Stimulated activated memory B cell treated with anti-CD40 and anti-IgM and Interleukin-4, amounts not matched to agents 10 μg/mL and 1 μg/mL and 100 μg/mL, for 72 hours (primary cell): ENCODE measurements at places on chromosomes 1 and 21.

GRCh38 chr21:18803624-18804023, 400.0 kb upstream of the TMPRSS15 start:
- no peak for ATAC-seq

- ATAC-seq: no peak
Observed at GRCh38 chr1:104341944-104342343, 592.2 kb downstream of the AMY1C start.

- ATAC-seq: no peak
Observed at GRCh38 chr1:198922638-198923430, 284.0 kb downstream of the PTPRC start.

- peak; percentile 70 for ATAC-seq
Observed at GRCh38 chr1:77950873-77951272, 28.0 kb downstream of the FUBP1 start.

- ATAC-seq: no peak
Observed at GRCh38 chr21:37028570-37028969, 22.1 kb downstream of the RIPPLY3 start.

- no peak for ATAC-seq
Observed at GRCh38 chr1:25082216-25082899, 149.9 kb downstream of the SYF2 start.

GRCh38 chr1:94011709-94012595, 102.7 kb upstream of the GCLM start:
- ATAC-seq: no peak

GRCh38 chr1:66945316-66945715, 20.5 kb downstream of the MIER1 start:
- ATAC-seq: no peak

GRCh38 chr21:29155118-29155932, 24.9 kb downstream of the MAP3K7CL start:
- no peak for ATAC-seq

GRCh38 chr1:193060938-193061337, 1.5 kb downstream of the RO60 start:
- no peak for ATAC-seq

DNA sequence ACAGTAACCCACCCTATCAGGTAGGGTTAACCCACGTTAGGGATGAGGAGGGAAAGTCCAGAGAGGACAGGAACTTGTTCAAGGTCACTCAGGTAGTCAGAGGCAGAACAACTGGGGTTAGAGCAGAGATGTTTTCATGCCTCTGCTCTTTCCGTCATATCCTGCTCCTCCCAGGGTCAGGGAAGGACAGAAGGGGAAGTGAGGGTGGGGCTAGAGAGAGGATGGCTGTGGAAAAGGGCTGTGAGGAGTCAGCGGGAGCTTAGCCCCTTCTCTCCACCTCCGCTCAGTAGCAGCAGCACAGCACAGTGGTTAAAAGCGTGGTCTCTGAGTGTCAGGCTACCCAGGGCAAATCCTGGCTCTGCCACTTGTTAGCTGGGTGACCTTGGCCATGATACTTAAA, 36.5 kb downstream of the DDX20 start:
- ATAC-seq: no peak

DNA sequence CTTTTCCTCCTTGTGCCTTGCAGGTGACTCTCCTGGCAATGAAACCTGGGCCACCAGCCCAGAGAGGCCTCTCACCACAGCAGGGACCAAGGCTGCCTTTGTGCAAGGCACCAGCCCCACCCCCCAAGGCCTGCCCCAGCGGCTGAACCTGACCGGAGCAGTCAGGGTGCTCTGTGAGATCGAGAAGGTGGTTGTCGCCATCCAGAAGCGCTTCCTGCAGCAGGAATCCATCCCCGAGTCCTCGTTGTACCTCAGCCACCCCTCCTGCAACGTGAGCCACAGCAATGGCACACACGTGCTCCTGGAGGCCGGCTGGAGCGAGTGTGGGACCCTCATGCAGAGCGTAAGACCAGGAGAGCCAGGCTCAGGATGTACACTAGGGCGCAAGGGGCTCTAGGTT, 51.7 kb downstream of the UMODL1 start:
- ATAC-seq: no peak

GRCh38 chr1:63148825-63149645, 173.3 kb upstream of the FOXD3 start:
- ATAC-seq: peak; percentile 41

DNA sequence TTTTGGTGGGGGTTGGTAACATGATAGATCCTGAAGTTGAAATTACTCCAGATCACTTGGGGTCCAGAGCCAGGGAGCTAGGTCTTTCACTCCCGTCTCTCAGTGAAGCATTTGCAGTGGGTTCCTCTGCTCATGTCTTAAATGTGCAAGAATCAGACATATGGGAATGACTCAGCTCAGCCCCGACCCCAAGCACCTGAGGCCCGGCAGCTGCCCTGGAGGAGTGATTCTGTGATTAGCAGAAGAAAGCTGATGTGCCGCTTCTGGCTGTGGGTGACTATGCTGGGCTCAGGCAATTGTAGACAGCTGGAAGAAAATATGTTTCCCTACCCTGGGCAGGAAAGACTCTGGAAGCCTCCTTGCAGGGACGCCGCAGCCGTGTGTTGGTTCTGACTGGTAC, 601.7 kb downstream of the NPHP4 start:
- ATAC-seq: no peak

DNA sequence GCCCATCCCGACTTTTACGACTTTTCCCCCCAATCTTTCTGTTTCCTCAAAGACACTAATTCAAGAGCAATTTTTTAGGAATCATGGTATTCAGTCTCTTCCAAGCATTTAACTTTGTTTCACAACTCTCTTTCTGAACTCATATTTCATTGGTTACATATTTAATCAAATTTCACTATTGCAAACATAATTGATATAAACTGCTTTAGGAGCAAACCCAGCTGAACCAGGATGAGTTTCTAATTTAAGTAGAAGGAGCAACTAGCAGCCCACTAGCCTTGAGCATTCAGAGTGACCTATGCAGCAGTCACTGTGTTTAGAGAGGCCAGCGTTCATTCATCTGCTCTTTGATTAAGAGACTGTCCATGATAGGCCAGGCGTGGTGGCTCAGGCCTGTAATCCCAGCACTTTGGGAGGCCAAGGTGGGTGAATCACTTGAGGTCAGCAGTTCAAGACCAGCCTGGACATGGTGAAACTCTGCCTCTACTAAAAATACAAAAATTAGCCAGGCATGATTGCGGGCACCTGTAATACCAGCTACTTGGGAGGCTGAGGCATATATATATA, 1.8 kb downstream of the CELA2B start:
- no peak for ATAC-seq

DNA sequence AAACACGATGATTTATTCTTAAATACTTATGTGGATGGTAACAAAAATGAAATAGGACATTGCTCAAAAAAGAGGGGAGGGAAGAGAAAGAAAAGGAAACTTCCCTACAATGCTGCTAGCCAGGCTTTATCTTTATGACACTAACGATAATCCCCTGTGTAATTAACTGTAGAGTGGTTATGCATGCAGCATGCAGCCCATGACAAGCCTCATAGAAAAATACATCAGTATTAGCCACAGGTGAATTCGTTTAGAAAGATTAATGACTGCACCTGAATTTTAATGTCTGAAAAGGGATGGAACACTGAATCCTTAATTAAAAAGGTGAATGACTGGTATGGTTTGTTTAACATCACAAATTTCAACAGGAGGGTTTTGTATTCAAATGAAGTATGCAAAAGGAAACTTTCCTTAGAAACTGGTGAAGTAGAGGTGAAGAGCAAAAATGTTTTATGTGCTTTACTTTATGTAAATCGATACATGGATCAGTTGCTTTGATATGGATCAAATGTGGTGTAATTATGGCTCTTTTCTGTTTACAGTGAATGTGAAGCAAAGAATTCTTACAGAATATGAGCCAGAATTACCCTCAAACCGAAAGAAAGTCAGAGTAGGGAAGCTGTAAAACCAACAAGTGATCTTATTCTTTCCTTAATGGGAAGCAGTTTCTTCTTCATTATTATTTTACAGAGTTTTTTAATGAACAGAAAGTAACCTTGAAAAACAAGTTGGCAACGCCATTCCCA, 569.6 kb upstream of the ADGRL2 start:
- ATAC-seq: no peak

- no peak for ATAC-seq
Observed at GRCh38 chr1:225735252-225736149, 42.1 kb upstream of the SRP9 start.

DNA sequence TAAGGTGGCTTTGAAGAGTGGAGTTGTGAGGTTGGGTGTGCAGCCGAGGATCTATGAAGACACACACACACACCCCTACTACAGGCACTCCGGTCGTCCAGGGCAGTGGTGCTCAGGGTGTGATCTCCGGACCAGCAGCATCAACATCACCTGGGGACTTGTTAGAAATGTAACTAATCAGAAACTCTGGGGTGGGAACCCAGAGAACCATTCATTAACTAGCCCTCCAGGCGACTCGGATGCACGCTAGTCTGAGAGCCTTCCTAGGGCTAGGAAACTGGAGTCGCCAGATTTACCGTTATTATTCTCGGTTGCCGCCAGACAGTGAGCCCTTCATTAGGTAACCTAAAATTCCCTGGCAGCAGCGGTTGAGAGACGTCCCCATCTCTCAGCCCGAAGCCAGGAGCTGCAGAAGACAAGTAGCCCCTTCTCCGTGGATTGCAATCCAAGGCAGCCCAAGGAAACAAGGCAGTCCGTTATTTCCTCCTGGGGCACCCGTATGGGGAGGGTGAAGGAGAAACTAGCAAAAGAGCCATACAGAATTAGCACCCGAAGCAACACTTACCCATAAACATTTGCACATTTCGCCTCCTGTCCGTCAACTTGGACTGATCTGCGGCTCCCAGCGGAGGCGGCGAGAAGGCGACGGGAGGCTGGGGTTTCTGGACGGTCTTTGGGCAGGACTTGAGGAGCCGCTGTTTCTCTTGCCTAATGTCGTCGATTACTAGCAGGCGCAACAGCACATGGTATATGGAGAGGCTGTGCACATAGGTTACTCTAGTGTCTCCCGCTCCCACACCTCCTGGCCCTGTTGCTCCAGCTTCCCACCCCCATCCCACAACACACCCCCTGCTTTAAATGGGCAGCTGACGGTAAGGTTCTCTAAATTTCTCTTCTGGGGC, 2.9 kb upstream of the CCN1 start:
- peak; percentile 34 for ATAC-seq

GRCh38 chr1:15431571-15431948, 6.7 kb upstream of the CTRC start:
- ATAC-seq: no peak

- ATAC-seq: no peak
Observed at GRCh38 chr1:65820983-65821382, 28.3 kb downstream of the PDE4B start.

- ATAC-seq: peak; percentile 9
Observed at GRCh38 chr1:3787745-3788605, 8.3 kb downstream of the LRRC47 start.

- no peak for ATAC-seq
Observed at GRCh38 chr1:222736470-222736869, 532 bp upstream of the FAM177B start.

GRCh38 chr1:41678111-41678878, 193.8 kb upstream of the EDN2 start:
- ATAC-seq: peak; percentile 89

DNA sequence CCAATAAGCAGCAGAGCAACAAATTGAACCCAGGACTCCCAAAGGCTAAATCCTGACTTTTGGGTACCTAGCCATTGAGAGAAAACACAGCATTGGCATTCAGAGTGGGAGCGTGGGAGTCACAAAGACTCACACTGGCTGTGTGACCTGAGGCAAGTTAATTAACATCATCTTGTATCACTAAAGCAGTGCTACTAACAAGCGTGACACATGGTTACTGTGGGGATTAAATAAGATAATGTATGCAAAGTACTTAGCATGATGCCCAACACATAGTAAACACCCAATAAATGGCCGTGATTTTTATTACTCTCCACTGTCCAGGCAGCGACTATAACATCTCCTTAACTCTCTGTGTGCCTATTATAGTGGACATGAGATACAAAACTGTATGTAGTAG, 73.3 kb downstream of the CD34 start:
- ATAC-seq: no peak

GRCh38 chr1:9868244-9868590, 41.9 kb downstream of the CTNNBIP1 start:
- no peak for ATAC-seq

- no peak for ATAC-seq
Observed at GRCh38 chr1:100606438-100606837, 68.5 kb downstream of the GPR88 start.

DNA sequence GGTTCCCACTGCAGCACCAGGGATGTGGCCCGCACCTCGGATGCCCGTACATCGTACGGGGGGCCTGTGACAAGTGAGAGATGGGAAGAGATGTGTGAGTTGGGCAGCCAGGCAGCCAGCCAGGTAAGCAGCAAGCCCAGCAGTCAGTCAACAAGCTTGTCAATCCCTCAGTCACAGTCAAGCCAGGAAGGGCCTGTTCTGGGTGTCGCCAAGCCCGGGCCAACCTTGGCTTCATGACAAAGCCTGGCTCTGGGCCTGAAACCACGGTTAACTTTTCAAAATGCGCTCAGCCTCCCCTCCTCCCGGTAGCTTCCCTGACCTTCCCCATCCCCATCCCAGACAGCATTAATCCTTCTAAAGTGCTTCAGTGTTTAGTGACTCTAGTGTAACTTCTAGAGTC, 31.8 kb downstream of the MYOM3 start:
- ATAC-seq: no peak

DNA sequence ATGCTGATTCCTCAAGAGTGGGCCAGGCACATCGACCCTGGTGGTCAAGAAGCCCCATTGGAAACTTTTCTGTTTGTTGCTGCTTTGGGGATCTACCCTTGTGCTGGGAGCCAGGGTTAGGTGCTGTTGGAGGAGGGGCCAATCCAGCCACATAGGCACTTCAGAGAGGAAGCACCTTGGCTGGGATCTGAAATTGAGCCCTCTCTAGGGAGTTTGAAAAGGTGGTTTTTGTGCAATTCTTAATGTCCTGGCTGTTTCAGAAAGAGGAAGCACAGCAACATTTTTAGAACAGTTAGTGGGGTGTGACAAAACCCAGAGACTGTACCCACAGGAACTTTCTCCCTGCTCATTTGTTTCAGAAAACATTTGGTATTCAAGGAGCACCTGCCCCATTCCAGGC, 17.2 kb upstream of the BEND5 start:
- ATAC-seq: peak; percentile 96

DNA sequence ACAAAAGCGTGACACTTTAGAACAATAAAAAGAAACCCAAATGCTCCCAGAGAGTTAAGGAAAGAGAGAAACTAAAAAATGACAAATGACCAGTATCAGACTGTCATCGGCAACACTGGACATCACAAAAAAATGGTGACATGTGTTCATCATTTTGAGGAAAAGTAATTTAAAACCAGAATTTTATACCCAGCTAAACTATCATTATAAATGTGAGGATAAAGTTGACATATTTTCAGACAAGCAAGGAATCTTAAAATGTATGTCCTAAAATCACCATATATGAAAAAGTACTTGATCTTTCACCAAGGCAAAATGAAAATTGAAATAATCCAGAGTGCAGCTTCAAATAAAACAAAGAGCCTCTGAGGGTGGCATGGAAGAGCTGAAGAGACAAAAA, 1.3 kb upstream of the KRTAP10-11 start:
- ATAC-seq: no peak
